ENCODE measurements at places on chromosomes 12 and 14.

DNA sequence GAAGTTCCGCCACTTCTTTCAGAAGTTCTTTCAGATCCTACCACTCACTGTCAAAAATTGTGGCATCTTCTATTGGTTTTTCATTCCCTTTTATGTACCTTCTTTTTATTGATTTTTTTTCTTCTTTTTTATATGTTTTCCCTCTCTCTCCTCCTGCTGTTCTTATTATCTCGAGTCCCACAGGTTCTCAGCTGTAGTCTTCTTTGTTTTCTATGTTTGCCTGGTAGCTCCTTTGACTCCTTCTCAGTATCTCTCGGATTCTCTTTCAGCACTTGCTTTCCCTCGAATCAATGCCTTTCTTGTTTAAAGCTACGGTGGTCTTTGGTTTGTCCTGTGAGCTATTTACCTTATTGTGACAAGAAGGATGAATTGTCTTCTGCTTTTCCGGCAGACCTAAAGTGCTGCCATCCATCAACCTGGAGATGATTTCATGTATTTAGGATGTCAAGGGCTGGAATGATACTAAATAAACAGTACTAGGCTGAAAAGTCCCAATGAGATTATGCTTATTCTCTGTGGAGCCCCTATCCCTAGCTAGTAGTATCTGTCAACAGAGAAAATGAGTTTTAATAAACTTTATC is 541.7 kb downstream of the NOVA1 start:
- no peak for DNase-seq

DNA sequence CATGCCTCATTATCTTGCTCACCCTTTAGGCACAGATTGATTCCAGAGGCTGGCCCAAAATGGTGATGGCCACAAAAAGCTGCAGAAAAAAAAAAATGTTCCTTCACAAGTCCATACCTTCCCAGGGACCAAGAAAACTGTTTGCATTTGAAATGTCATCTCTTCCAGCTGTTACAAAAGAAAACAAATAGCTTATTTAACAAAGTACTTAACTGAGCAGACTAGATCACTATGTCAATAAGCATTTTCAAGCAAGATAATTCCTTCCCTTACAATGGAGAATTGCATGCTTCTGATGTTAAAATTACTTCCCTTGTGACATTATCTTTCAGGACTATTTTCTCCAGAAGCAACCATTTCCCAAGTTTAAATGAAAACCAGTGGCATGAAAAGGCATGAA is 377.9 kb upstream of the KITLG start:
- no peak for DNase-seq

DNA sequence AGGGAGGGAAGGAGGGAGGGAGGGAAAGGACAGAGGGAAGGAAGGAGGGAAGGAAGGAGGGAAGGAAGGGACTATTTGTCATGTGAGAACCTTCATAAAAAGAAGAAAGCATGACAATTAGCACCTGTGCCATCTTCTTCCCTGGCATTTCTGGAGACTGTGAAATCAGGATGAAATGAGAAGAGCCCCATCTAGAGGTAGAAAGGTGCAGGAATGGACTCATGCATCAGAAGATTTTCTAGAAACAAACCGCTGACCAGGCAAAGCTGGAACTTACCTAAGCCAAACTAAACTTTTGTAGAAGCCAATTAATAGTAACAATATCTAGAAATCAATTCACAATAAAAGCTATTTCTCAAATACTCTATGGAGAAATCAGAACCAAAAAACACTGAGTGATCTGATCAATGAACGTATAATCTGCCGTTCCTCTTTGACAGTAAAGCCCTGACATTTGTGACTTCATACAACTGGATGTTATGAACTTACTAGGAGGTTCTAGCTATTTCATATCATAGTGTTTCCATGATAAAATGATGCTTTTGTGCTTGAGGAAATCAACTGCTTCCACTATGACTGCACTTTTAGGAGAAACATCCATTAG is 24.4 kb upstream of the CRACR2A start:
- DNase-seq = no peak

DNA sequence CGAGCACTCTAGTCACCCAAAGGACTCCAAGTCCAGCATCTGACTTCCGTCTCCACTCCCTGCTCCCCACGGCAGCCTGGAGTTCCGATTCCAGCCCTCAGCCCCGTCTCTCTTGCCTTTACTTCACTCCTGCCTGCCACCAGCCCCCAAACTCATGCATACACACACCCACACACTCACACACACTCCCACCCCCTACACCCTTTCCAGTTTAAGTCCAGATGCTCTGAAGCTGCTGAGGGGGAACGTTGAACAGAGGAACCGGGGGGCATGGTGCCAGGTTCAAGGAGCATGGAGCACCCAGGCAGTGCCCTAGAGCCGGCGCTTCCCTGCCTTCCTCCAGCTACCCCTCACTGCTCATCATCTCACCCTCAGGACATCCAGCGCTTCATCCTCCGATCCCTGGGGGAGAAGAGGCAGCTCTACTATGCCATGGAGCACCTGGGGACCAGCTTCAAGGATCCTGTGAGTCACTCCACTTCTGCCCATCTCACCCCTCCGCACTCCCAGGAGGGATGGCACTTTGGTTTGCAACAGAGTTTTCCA is 3.3 kb downstream of the P3H3 start:
- no peak for DNase-seq

DNA sequence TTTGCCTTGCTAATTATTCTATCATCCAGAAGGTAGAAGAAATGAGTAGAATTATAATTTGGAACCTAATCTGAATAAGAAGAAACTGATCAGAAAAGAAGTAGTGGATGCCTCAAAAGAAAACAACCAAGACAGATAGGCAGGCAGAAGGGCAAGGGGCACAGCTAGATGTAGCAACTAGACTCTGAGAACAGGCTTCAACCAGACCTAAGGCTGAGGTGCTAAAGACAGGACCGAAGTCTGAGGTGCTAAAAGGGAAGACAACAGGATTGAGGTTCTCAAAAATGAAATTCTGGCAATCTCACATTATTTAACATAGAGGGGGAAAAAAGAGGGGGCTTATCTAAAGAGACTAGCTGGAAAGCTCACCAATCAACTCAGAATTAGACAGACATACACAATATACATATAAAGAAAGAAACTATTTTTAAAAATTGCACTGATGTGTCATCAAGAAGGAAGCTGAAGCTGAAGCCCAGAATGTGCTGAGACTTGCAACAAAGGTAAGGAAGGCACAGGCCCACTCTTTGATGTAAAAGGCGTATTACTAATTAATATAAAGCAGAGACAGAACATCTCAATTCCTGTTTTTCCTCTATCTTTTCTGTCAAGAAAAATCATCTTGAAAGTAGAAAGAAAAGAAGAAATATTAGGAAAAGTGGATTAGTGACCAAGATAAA is 43.8 kb upstream of the CSRNP2 start:
- DNase-seq = no peak

DNA sequence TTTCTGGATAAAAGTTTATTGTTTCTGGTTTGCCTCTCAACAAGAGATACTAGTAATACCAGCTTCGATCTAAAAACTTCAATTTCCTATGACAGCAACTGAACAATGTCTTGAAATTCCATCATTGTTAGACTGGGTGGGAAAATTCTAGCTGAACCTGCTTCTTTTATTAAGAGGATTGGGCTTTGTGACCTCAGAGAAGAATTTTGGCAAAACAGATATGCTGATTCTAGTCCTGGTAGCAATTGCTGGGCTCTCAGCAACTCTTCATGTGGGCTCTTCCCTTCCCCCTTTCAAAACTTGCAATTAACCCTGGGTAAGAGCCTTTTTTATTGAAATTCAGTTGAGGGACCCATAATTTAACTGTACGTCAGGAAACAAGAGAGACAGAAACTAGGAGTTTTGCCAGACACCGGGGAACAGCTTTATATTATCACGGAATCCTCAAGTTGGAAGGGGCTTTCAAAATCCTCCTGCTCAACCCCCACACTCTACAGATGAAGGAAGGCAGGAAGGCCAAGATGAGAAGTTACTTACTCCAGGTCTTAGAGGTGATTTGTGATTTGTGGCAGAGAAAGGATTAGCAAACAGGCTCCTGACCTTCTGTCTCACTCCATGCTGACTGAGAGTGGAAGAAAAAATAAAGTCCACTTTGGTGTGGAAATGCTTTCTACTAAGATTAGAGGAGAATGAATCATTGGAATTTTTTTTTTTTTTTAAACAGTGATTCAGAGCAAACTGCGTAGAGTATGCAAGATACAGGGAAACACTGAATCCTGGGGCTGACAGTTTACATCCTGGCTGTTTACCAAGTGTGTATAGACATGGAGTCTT is 239.0 kb upstream of the ATP2B1 start:
- DNase-seq = no peak

DNA sequence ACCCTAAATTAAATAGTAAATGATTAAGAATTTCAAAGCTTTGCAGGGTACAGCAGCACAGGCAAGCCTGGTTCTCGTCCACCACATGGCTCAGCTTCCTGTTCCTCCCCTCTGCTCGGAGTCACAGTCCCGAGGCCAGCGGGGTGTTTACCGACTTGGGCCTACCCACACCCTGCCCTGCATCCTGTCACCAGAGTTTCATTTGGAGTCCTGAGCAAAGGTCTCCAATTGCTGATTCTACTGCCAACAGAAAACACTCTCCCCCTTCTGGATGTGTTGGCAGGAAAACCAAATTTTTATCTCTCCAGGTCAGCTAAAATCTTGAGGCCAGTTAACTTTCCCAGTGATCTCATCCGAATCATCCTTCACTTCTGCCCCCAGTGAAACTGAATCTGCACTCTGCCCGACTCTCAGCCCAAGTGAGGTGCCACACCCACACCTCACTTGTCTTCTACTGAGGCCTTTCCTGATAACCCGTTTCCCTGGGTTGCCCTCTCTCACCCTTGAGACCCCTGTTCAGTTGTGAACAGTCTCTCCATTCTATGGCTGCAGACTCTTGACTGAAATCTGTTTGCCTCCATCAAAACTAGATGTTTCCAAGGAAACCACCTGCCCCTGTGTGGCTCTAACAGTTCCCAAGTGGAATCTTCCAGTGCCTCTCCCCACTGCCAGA is 71.2 kb downstream of the VCPKMT start:
- no peak for DNase-seq

DNA sequence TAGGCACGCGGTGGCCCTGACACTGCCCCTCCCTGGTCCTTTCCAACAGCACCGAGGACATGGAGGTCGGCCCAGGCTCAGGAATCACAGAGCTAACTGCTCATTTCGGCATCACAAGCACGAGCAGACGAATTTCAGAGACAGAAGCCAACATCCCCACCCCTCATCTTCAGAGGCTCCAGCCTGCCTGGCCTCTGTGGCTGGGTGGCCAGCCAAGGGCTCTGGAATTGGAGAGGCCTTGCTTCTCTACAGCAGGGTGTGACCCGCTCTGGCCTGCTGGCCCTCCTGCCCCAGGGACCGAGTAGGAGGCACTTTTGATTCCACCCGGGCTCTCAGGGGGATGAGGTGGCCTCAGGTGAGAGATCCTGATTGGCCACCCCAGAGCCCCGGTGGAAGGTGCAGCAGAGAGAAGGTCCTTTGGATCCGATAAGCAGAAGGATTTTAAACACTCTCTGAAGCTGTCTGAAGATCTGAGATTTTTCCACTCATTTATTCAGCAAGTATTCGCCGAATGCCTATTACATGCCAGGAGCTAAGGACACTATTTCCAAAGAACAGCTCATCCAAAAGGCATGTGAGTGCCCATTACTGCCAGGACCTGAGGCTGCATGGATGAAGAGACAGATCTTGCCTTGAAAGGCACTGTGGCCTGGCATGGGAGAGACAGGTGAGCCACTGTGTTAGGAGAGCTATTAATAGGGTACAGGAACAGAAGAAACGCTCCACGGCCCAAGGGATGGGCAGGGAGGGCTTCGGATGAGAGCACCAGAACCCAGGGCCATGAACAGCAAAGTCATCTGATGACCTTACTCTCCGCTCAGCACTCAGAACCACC is 10.2 kb downstream of the BAG5 start:
- no peak for DNase-seq

- DNase-seq = no peak
Measured at GRCh38 chr12:71152851-71153250, 4.9 kb downstream of the TSPAN8 start.

DNA sequence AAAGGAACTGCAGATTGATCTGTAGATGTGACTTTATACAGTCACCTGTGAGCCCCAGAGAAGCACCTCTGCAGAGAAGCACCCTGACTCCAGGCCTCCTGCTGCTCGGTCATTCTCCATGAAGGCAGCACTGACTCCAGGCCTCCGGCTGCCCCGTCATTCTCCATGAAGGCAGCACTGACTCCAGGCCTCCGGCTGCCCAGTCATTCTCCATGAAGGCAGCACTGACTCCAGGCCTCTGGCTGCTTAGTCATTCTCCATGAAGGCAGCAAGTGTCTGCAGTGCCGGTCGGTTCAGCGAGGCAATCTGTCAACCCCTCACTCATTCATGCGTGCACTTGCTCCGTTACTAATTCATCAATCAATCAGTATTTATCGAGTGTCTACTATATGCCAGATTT is 160.3 kb downstream of the PIWIL1 start:
- DNase-seq = no peak

GRCh38 chr14:32559590-32559989 is 230.5 kb downstream of the AKAP6 start:
- DNase-seq = no peak

- no peak for DNase-seq
Measured at GRCh38 chr12:57149245-57149900, 2.0 kb upstream of the LRP1-AS start.

DNA sequence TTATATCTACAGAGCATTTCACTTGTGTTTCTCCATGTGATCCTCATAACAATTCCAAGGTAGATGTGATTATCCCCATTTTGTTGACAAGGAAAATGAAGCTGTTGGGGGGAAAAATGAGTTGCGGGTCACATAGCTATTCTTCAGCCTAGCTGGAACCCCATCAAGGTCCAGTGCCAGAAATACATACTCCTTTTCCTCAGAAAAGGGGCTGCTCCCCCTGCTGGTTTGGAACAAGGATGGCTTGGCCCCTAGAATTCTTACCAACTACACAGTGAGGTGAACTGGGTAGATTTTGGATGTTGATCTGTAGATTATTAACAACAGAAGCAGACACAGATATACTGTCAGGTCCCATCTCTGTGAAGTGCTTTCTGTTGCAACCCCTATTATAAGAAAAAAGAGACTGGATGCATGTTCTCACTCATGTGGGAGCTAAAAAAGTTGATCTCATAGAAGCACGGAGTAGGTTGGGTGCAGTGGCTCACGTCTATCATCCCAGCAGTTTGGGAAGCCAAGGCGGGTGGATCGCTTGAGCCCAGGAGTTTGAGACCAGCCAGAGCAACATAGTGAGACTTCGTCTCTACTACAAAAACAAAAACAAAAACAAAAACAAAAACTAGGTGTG is 8.9 kb downstream of the IKZF4 start:
- DNase-seq = no peak

DNA sequence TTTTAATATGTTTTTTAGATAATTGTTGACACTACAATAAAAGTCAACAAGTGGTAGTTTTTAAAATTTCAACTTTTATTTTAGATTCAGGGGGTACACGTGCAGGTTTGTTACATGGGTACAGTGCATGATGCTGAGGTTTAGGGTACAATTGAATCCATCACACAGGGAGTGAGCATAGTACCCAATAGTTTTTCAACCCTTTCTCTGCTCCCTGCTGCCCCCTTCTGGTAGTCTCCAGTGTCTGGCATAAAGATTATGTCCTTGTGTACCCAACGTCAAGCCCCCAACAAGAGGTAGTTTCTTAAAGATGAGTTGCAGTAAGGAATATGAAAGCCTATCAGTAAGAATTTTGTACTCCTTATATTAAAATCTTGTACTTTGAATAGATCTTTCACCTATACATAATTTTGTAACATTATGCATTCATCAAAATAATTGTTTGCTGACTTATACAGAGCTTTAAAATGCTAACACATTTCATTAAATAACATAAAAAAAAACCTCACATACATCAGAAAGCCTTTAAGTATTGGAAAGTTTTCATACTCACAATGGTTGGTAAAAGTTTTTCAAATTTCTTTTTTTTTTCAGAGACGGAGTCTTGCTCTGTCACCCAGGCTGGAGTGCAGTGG is 5.4 kb upstream of the RALGAPA1 start:
- no peak for DNase-seq

- DNase-seq = no peak
Measured at GRCh38 chr14:72763892-72764291, 130.0 kb downstream of the DPF3 start.

Measured in iPS DF 6.9 (cell line).